ENCODE measurements at places on chromosomes 4 and X.

DNA sequence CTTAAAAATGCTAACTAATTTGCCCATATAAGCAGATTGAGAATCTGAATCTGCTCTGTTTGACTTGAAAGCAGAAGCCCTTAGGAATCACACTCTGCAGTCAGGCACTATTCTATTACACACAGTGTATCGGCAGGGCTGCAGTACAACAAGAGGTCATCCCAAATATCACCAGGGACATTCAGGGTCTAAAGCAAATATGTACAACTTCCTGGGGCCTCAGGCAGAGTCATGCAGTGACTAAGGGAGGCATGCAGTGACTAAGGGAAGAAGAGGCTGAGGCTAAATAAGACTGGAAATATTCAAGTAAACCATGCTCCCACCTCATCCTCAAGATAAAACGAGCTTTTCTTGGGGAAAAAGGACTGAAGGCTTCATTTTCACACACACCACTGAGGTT lies 20.9 kb downstream of the MAPK10 start:
- no peak for DNase-seq

DNA sequence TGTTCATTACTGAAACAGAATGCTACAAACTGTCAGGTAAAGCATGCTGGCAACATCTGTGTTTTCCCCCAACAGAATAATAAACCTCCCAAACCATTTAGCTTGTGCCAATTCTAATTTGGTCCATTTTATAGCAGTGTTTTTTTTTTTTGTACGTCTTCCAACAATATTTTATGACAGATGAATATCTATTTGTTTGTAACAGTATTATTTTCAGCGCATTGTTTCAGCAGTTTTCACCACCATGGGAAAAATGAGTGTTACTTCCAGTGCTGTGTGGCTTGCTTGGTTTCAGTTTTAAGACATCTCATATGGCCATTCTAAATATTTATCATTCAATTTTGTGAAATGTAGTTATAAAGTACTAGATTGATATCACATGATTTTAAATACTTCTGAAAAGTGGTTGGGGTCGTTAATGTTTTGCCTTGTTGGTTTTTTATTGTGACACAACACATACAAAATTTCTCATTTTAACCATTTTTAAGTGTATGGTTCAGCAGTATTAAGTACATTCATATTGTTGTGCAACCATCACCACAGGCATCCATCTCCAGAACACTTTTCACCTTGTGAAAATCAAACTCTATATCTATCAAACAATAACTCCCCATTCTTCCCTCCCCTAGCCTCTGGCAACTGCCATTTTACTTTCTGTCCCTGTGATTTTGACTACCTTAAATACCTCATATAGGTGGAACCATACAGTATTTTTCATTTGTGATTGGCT lies 25.6 kb upstream of the TBC1D19 start:
- no peak for DNase-seq

DNA sequence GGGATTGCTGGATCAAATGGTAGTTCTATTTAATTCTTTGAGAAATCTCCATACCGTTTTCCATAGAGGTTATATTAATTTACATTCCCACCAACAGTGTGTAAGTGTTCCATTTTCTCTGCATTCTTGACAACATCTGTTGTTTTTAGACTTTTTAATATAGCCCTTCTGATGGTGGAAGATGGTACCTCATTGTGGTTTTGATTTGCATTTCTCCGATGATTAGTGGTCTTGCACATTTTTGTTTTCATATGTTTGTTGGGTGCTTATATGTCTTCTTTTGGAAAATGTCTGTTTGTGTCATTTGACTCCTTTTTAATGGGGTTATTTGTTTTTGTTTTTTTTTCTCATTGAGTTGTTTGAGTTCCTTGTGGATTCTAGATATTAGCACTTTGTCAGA lies 75.3 kb upstream of the PUDP start:
- no peak for DNase-seq

DNA sequence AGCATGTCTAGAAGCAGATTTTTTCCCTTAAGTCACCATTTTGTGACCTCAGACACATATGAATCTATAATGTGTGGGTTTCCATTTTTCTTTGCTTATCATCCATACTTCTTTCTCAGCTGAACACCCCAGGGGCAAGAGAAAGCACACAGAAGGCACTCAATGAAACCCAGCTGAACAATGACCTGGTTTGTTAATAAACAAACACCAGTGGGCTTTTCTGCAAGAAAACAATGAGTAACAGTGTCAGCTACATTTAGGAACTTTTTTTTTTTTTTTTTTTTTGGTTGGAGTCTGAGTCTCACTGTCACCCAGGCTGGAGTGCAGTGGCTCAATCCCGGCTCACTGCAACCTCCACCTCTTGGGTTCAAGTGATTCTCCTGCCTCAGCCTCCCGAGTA lies 40.7 kb upstream of the KLF3 start:
- no peak for DNase-seq

- no peak for DNase-seq
Measured at GRCh38 chr4:106707776-106708463, 328.2 kb downstream of the DKK2 start.

- DNase-seq, result no peak
Measured at GRCh38 chr4:16617435-16617834, 281.0 kb downstream of the LDB2 start.

DNA sequence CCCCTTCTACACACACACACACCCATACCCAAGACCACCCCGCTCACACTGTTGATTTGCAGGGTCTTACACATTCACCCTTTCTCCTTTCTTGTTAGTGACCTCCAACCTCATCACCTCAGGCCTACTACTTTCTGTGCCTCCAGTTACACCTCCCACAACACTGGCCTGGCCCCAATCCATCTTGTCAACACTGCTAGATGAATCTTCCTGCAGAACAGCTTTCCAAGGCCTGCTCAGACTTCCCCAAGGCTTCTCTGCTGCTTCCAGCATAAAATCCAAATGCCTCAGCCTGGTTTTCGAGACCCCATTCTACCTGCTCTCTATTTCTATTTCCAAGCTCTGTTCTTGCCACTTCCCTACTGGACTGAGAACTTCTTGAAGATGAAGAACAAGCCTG lies 79.9 kb downstream of the NHSL2 start:
- DNase-seq, result no peak

DNA sequence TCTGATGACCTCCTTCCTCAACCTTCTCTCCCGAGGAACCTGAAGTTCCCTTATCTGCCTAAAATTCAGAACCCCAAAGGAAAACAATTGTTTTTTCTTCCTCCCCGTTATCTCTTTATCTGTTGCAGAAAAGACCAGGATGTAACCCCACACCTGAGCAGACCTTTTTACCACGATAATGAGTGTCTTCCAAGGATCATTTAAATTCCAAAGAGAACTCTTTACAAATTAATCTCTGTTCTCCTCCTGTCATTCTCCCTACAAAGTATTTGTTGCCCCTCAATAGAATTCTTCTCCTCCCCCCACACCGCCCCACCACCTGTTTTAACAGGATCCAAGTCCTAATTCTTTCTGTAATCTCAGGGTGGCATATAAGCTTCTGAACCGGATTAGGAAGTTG lies 78.5 kb upstream of the NLGN4X start:
- no peak for DNase-seq

GRCh38 chr4:186628058-186628711 lies 72.8 kb upstream of the MTNR1A start:
- no peak for DNase-seq

- no peak for DNase-seq
Measured at GRCh38 chr4:107900508-107900907, 30.8 kb upstream of the CYP2U1 start.

- DNase-seq, result no peak
Measured at GRCh38 chr4:138688408-138689085, 327.0 kb upstream of the NOCT start.

DNA sequence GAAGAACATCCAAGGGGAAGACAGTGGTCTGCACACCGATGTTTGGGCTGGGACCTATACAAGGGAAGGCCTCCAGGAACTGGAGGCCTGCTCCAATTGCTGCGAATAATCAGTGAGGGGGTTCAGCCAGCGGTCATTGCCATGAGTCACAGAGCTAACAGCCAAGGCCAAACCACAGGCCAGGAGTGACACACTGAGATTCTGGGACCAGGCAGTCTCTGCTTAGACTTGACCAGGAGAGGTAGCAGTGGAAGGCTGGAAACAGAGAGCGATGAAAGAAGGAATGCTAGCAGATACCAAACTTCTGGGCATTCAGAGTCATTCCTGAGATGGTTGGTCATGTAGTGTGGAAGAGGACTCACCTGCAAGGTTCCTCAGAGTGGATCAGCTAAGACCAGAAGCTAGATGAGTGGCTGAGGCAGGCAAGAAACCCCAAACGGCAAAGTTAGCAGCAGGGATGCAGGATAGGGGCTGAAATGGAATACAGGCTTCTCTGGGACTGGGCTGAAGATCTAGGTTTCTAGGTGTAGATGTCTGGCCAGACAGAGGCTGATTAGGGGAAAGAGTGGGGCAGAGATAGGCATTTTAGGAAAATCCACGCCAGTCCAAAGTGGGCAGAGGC lies 54.7 kb downstream of the CNGA2 start:
- DNase-seq, result no peak

DNA sequence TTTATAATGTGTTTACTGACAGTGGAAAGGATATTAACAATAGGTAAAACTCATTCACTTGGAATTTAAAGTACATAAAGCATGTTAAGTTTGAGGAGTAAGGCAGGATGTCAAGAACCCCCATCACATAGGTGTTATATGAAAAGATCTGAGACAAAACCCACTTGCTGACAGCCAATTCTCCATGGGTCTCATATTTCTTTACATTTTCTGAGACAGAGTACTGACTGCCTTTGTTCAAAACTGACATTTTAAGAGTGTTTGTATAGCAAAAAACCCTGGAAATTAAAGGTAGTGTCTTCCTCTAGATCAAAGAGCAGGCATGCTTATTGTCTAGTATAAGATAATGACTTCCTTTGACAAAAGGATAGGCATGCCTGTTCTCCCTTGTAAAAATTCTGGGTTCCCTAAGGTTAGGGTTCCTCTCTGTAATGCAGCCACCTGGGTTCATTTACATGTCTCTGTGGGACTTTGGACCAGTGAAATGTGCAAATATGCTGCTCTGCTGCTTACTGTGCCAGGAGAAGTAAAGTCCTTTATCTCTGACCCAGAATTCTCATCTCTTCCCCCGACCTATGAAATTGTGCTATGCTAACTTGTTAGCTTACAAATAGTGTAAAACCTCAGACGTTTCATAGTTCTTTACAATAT lies 123.6 kb downstream of the PCDH18 start:
- DNase-seq, result no peak

- DNase-seq, result no peak
Measured at GRCh38 chr4:145879598-145879997, 59.0 kb downstream of the ZNF827 start.

GRCh38 chrX:112081781-112082652 lies 559 bp downstream of the TRPC5 start:
- DNase-seq, result no peak

Data from HuH-7 (cell line).